ENCODE measurements at places on chromosomes 11 and 22. TPM values are rescaled to one million over a fixed set of nuclear protein-coding genes. Genes with fewer than 3 reads are reported as not detected.

PAMR1 gene
- total RNA-seq: 0.68 TPM

DNA sequence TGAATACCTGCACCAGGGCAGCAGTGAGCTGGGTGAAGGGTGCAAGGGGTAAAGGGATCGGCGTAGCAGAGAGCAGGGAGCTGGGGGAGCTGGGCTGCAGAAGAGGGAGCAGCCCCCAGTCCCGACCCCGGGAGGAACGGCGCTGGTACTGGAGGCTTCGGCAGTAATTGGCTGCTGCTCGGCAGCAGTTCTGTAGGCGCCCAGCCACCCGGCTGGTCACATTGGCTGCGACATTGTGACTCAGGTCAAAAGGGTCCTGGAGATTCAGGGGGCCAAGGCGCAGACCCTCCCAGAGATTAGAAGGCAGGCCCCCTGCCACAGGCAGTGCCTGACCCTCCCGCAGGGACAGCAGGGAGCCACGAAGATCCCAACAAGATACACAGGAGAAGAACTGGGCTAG, 2.1 kb upstream of the EEF1G start:
- no peak for DNase-seq

- no peak for DNase-seq
Measured at GRCh38 chr11:72446929-72447769, 12.8 kb upstream of the CLPB start.

DNA sequence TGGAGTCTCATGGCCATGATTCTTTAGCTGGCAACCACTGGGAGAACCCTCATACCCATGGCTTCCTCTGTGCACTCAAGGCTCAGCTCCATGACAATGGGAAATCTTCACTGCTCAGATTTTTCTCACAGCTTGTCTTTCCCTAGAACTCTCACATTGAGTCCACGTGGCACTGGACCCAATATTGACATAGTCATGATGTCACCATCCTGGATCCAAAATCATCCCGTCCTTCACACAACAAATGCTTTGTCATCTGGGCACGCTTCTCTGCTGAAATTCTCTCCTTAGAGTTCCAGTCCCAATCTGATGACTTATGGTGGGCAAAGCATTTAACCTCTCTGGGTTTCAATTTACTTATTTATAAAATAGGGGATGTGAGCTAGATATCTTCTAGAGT, 37.7 kb upstream of the CD44 start:
- no peak for DNase-seq

DNA sequence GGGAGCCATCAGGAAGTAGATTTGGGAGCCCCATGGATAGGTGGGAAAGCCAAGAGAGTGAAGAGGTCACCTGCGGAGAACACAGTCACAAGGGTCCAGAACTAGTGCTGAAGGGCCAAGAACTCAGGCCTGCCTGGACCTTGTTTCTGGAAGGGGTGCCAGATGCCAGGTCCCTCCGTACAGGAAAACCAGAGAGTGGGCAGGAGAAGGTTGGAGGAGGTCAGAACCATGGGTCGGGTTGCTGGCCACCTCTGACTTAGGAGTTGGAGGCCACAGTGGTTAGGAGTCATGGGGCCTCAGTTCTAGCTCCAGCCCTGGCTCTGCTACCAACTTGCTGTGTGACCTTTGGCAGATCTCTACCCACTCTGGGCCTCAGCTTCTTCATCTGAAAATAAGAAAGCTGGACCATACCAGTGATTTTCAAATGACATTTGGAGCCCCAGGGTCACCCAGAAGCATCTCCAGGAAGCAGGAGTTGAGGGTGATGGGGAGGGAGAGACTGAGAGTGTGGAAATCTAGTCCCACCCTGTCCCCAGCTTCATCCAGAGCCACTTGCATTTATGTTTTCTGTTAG, 20.8 kb upstream of the TUB start:
- DNase-seq: no peak

GRCh38 chr22:36419177-36419911, 31.6 kb upstream of the MYH9 start:
- no peak for DNase-seq
